ENCODE measurements at places on chromosomes 1 and 21.

- no peak for DNase-seq
Measured at GRCh38 chr1:200342511-200343311, 67.1 kb downstream of the ZNF281 start.

GRCh38 chr1:197884173-197884572 lies 18.3 kb upstream of the C1orf53 start:
- DNase-seq: no peak

DNA sequence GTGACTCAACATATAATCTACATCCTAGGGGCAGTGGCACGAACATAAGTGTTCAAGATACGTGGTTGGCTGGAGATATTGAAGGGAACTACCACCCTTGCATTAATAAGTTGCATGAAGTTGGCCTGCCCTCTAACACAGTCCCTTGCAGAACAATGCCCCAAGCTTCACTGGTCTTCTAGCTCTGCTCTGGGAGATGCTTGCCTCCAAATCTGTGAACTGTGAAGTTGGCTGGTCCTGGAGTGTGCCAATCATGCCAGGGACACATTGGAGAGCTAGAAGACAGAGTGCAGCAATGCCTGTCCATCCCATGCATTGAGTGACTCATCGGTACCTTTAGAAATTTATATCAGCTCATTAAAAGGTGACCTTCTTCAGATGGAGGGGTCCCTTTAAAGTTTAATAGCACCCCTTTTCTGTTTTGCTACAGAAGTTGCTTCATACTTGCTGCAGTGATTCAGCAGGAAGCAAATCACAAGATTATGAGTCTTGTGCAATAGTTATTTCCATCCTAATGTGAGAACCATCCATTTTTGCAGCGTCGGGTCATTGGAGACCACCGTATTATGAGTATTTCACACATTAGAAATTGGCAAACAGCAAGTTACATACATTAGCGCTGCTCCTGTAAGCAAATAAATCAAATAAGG lies 55.2 kb upstream of the KAZN start:
- DNase-seq: no peak

DNA sequence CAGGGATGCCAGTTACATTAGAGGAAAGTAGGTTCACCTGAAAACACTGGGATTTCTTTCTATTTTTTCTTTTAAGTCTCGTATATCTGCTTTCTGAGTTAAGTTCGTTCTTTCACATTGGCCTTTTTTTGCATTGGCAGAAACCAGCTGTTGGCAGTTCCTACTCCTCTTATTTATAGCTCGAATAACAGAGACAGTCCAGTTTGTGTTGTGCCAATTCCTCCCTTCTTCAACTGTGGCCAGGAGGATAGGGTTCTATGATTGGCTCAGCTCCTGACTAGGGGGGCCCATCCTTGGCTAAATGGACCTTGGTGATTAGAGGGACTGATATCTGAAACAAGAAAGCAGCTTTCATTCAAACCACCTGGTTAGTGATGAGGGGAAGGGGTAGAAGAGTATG lies 115.8 kb downstream of the RPS6KC1 start:
- no peak for DNase-seq

- no peak for DNase-seq
Measured at GRCh38 chr1:89637496-89637895, 4.6 kb downstream of the LRRC8C start.

GRCh38 chr1:14113841-14114567 lies 414.0 kb downstream of the PRDM2 start:
- DNase-seq: no peak

DNA sequence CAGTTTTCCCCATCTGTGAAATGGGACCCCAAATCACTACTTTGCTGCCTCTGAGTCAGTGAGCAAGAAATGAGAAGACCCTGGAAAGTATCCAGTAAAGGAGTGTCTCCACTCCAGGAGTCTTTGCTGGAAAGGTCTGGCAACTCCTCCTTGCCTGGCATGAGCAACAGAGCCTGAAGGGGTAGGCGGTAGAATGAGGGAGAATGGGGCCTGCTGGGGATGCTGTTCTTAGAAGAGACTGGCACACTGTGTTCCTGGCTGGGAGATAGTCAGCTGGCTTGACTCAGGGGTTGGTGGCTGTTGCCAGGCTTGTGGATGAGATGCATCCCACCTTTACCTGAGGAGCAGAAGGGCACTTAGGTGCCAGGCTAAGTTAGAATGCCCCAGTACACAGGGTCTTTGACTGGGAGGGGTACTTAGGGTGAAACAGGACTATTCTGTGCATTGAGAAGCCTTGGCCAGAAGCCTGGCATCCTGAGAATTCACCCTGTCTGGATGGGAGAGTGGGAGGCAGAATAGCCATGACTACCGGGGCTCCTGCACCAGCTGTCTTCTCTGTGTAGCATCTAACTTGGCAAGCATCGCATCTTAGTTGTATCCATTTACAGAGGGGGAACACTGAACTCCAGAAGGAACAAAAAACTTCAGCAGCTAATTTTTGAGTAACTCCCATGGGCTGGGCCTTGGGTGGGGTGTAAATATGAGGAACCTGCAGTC lies 2.5 kb downstream of the MFSD2A start:
- no peak for DNase-seq

- no peak for DNase-seq
Measured at GRCh38 chr1:200073286-200073637, 45.8 kb downstream of the NR5A2 start.

DNA sequence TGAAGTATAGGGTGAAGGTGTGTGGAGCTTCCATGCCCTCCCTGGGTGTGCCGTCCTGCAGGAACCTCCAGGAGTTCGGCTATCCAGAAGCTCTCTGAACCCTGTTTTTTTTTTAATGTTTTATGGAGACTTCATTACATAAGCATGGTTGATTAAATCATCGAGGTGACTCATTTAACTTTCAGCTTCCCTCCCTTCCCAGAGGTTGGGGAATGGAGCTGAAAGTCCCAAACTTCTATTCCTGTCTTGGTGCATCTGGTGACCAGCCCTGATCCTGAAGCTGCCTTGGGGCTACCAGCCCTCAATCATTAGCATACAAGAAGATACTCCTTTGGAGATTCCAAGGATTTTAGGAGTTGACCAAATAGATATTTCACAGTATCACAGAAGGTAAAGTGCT lies 9.5 kb downstream of the RRP15 start:
- DNase-seq: no peak

GRCh38 chr1:158969855-158970254 lies 38.5 kb downstream of the PYHIN1 start:
- DNase-seq: no peak

DNA sequence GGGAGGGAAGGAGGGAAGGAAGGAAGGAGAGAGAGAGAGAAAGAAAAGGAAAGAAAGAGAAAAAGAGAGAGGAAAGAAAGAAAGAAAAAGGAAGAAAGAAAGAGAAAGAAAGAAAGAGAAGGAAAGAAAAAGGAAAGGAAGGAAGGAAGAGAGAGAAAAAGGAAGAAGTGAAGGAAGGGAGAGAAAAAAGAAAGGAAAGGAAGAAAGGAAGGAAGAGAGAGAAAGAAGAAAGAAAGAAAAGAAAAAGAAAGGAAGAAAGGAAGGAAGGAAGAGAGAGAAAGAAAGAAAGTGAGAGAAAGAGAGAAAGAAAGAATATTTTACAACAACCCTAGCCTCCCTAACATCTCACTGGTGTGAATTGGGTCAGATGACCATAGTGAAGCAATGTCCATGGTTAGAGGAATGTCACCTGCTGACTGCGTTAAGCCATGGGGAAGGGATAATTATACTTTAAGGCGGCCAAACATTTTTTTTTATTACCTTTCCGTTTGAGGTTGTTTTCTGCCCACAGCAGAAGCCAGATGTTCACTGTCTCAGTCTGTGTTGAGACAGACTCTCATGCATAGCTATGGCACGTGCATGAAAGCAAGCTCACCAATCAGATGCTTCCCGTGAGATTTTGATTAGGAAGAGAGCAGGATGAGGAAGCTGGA lies 76.4 kb downstream of the SNRPE start:
- no peak for DNase-seq

GRCh38 chr1:93588206-93588605 lies 93.4 kb downstream of the BCAR3 start:
- no peak for DNase-seq

DNA sequence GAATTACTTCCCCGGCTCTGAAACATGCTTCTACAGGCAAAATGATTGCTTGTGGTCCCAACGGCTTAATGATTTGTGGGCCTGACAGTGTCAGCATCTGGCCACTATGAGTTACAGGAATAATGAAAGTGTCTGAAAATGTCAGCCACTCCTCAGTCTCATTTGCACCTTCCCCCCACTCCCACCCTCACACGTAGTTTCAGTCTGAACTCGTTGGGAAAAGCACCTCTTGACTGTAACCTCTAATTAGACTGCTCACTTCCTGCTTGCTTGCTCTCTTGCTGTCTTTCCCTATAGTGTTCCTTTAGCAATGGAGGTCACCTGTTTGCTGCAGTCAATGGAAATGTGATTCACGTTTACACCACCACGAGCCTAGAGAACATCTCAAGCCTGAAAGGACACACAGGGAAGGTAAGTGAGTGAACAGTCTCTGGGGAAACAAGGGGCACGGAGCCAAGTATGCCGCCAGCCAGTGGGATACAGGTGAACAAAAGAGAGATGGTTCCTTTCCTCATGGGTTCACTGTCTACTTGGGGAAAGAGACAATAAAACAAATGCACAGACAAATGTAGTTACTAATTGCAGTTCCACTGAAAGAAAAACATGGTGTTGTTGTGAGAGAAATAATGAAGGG lies 27.1 kb downstream of the CFAP57 start:
- no peak for DNase-seq

DNA sequence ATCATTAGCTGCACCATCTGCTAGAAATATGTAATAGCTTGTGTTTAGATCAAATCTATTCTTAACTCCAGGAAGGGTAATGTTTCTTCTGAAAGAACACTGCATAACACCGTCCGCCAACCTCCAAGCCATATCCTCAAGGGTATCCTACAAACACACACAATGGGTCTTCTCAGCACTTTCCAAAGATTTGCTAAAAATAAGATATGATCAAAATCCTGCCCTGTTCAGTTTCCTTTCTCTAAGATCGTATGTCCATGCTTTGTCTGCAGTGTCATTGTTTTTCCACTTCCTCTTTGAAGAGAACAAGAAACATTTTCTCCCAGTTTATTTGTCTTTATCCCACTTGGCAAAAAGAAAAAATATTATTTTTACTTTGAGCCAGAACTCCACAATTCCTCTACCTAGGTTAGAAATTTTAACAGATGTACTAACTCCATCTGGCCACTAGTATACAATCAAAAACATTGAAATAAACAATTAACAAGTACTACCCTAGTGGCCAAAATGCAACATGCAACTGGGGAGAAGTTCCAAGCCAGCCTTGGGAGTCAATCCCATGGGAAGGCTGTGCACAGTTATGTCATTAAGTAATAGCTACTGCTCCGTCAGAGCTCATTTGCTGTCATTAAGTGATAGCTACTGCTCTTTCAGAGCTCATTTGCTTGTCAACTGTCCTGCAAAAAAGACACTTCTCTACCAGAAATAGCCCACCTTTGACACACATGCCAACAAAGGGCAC lies 37.8 kb downstream of the FRRS1 start:
- DNase-seq: no peak

DNA sequence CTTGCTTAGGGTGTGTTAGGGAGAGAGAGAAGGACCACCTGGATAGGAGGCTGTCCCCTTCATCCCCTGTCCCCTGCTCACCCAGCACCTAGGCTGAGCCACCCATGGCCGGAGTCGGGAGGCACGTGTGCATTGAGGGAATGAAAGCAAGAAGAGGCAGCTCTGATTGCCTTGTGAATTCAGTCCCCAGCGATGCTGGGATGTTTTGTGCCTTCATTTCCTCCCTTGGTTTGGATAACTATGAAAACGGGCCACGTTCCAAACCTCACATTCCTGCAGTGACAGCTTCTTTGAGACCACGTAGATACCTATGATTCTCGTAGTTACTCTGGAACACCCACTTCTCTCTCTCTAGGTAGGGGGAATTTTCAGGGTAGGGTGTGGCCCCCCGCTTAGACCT lies 67.1 kb downstream of the MAN1C1 start:
- no peak for DNase-seq

GRCh38 chr1:43279161-43279560 lies 6.2 kb downstream of the C1orf210 start:
- DNase-seq: no peak

DNA sequence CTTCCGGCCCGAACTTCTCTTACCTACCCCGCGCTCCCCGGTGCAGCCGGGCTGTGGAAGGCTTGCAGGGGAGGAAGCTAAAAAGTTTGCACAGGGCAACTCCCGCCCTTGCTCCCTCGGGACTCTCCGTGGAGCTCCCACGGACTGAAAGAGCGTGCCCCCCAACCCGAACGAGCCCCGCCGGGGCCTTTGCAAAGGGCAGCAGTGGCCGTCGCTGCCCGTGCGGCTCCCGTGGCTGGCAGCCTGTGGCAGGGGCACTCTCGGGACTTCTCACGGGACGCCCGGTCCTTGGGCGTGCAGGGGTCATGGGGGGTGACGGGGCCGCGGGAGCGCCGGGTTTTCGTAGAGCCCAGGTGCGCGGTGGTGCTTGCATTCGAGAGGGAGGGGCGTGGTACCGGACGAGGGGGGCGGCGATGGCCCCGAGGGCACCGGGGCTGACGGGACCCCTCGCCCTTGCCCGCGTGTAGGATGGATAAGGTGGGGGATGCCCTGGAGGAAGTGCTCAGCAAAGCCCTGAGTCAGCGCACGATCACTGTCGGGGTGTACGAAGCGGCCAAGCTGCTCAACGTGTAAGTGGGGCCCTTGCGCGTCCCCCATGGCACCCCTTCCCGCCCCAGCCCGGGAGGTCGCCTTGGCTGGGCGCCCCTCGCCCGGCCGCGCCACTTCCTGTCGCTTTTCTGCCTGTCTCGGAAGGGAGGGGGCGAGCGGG lies 711 bp downstream of the GADD45A start:
- no peak for DNase-seq

DNA sequence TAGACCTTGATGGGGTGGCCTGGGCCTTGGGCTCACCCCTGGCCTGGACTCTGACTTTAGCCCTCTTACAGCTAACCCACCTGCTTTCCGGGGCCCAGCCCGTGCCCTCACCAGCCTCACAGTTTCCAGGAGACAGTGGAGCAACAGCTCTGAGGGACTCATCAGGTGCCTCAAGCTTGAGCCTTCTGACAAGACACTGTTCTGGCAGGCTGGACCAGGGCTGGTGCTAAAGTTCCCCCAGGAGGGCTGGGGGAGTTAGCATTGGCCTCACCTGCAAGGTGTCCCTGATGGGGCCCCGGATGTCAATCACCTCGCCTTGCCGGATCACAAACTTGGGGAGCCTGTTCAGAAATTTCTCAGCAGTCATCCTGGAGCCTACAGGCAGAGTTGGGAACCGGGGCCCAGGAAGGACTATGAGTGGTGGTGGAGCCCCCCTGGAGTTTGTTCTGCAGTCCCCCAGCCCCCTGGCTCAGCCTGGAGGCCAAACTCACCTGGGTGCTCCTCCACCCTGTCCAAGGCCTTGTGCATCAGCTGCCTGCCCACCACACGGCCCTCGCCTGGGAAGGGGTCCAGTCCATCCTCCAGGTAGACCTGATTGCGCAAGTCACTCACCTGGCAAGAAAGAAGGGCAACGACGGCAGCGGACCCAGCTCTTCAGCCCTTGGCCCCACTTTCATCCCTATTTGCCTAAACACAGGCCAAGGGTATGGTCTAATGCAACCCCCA lies 4.1 kb downstream of the SH3BGRL3 start:
- no peak for DNase-seq

DNA sequence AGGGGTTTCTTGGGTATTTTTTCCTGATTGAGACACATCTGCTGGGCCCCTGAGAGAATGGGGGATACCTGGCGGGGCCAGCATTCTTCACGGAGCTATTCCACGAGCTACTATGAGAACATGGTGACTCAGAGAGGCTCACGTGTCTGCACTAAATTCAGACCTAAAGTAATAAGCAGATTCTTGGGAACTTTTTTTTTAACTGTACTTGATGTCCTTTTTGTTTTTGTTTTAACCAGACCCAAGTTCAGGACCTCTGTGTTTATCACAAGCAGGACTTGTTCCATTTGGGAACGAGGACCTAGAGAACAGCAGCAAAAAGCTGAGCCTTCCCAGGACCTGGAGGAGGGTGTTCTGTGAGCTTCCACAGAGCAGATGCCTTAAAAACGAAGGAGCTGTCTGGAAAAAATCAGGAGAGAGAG lies 44.0 kb downstream of the EVA1C start:
- DNase-seq: no peak
